ENCODE measurements at places on chromosomes 1 and 21.
A peak's percentile ranks its signal among the peaks of the same experiment; 100 is the strongest.

GRCh38 chr1:192877283-192877886, 68.5 kb downstream of the RGS2 start:
- peak; percentile 23 for DNase-seq

DNA sequence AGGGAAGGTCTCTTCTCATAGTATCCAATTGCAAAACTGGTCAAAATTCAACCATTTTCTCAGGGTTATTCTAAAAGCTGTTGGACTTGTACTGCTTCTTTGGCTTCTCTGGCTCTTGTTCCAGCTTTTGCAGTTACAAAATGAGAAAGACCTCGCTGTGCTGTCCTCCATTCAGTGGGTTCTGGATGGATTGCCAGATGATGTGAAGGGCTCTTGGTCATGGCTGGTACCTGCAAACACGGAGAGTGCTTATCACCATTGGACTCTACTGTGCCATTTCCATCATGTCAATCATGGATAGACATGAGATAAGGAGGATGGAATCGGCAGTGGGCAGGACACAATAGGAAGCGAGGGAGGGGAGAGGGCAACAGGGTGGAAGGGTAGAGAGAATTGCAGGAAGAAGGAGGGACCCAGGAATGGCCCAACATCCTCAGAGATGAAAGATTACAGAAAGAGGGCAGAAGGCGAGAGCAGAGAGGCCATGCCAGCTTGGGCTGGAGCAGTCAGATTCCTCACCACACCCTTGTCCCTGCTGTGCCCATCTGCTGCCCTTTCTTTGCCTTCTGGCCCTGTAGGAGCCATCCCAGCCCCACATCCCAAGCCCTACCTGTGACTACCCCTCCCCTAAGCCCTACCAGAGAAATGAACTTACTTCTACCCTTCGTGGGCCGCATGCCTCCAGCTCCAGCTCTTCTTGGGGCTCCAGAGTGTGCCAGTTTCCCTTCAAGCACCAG, 70.3 kb downstream of the HIVEP3 start:
- no peak for DNase-seq

DNA sequence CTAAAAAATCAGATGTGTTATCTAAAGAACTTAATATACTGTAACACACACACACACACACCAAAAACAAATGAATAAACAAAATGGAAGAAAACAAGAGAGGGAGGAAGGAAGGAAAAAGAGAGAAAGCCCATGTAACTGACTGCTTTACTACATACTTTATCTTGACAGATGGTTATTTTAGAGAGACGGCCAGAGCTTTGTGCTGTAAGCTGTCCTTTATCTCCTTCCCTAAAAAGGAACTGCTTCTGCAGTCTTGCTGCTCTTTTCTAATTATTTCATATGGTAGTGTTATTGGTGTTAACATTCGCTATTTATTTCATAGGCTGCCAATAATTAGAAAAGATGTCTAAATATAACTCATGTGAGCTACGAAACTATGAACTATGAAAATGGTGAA, 1384.6 kb downstream of the MRPL39 start:
- DNase-seq, result no peak

GRCh38 chr1:13513063-13513894, 524 bp downstream of the LRRC38 start:
- no peak for DNase-seq

GRCh38 chr1:77416692-77417450, 135.1 kb downstream of the AK5 start:
- peak; percentile 14 for DNase-seq

- no peak for DNase-seq
These were observed 512.5 kb upstream of the LRRC7 start for GRCh38 chr1:69055194-69055593.

- no peak for DNase-seq
These were observed 54.6 kb downstream of the TOMM20 start for GRCh38 chr1:235073968-235074522.

DNA sequence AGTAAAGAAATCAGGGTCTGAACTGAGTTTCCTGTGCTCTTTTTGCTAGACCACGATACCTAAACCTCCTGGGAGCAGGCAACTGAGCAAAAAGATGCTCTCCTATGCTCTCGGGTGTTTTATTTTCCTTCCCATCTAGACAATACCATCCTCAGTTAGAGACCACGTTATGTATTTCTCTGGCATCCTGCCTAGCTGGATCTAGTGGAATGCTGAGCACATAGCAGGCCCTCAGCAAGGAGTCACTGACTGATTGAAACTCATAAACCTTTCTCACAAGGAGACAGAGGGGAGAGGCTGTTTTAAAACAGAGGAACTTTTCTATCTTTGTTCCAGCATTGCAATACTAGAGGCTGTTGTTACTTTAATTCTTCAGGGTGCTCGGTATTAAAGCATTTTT, 168.0 kb downstream of the CYYR1 start:
- DNase-seq, result peak; percentile 67

DNA sequence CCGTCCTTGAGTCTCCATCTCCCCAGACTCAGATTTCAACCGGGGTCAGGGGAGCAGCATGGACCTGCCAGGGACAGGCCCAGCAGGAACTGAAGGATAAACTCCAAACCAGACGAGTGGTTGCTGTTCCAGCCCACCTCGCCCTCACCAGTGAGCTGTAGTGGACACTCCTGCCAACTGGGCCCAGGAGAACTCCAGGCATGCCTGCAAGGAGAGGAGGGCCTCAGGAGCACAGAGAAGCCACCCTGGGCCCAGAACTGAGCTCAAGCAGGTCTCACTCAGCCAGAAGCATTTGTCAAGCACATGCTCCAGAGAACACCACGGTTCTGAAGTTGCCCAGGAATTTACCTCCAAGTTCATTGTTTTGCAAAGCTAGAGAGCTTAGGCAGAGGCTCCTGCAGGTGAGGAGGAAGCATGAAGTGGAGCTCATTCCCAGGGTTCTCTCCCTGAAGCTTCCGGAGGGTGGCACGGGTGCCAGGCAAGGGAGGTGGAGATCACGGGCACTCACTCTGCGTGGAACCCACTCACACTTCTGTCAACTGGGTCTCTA, 61.0 kb downstream of the MATN1 start:
- DNase-seq, result no peak

DNA sequence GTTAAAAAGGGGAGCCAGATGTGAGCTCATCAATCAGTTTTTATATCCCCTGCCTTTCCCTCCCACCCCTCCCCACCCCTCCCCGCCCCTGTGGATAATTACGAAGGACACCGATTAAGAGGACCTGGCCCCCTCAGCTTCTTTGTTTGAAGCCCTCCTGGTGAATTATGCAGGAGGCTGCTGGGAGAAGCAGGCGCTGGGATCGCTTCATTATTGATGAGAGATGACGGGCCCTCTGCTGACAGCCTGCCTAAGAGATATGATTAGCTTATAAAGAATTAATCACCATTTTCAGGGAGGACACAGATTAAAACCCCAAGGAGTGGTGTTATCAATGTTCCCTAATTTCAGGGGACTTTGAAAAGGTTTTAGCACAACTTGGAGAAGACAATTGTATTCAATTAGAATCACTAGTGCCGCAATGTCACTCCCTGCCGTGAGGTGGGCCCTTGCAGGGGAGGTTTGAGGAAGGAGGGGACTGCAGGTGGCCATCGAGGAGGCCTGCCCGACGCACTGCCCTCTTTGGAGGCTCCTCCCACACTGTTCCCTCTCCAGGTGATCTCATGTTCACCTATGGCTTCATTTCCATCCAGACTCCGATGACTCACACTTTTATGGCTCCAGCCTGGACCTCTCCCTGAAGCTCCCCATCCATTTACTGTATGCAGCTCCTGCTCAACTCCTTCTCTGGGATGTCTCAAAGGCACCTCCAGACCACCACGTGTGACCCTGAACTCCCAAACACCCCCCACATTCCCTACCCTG, 67.0 kb upstream of the KLHDC7A start:
- no peak for DNase-seq

DNA sequence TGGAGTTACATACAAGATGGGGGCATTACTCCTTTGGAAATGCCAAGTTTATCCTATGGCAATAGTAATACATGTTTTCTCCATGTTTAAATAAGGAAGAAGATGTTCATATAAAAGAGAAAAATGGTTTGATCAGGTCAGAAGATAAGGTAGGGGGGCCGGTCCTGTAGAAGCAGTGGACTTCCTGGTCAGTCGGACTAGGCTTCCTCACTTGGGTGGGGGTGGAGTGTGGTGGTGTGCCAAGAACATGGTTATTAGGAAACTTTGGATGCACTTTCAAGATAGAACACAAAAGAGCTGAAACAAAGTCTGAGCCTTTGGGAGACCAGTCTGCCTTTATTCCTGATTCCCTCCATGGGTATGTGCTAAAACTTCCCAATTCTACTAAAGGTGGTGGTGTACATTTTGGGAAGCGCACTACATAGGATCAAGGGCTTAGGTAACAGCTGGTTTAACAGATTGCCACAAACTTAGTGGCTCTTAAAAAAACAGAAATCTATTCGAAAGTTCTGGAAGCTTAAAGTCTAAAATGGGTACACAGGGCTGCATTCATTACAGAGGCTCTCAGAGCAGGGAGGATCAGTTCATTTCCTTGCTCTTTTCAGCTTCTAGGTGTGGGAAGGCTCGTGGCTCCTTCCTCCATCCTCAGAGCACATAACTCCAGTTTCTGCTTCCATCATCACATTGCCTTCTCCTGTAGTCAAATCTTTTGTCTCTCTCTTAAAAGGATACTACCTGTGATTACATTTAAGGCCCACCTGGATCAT, 64.6 kb downstream of the KDM1A start:
- no peak for DNase-seq

GRCh38 chr21:19508844-19509243, 1105.3 kb upstream of the TMPRSS15 start:
- DNase-seq, result no peak

DNA sequence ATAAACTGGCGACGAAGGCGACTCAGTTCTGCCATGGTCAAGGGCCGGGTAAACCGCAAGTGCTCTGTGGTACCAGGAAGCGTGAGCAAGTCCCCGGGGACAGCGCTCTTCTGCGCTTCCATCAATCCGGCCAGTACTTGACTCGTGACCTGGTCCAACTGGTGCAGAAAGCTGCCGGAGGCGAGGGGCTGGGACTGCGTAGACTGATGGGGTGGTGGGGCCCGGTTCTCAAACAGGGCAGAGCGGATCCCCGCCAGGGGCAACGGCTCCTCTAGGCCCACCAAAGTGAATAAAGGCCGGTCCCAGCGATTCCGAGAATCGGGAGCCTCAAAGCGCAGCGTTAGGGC, 852 bp downstream of the KTI12 start:
- peak; percentile 64 for DNase-seq

DNA sequence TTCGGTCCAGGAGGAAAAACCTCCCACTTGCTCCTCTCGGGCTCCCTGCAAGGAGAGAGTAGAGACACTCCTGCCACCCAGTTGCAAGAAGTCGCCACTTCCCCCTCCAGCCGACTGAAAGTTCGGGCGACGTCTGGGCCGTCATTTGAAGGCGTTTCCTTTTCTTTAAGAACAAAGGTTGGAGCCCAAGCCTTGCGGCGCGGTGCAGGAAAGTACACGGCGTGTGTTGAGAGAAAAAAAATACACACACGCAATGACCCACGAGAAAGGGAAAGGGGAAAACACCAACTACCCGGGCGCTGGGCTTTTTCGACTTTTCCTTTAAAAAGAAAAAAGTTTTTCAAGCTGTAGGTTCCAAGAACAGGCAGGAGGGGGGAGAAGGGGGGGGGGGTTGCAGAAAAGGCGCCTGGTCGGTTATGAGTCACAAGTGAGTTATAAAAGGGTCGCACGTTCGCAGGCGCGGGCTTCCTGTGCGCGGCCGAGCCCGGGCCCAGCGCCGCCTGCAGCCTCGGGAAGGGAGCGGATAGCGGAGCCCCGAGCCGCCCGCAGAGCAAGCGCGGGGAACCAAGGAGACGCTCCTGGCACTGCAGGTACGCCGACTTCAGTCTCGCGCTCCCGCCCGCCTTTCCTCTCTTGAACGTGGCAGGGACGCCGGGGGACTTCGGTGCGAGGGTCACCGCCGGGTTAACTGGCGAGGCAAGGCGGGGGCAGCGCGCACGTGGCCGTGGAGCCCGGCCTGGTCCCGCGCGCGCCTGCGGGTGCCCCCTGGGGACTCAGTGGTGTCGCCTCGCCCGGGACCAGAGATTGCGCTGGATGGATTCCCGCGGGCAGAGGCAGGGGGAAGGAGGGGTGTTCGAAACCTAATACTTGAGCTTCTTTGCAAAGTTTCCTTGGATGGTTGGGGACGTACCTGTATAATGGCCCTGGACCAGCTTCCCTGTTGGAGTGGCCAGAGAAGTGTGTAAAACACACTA, 45.3 kb downstream of the MRPL39 start:
- peak; percentile 66 for DNase-seq

- peak; percentile 70 for DNase-seq
These were observed 58.0 kb downstream of the PUM1 start for GRCh38 chr1:31007462-31007991.

DNA sequence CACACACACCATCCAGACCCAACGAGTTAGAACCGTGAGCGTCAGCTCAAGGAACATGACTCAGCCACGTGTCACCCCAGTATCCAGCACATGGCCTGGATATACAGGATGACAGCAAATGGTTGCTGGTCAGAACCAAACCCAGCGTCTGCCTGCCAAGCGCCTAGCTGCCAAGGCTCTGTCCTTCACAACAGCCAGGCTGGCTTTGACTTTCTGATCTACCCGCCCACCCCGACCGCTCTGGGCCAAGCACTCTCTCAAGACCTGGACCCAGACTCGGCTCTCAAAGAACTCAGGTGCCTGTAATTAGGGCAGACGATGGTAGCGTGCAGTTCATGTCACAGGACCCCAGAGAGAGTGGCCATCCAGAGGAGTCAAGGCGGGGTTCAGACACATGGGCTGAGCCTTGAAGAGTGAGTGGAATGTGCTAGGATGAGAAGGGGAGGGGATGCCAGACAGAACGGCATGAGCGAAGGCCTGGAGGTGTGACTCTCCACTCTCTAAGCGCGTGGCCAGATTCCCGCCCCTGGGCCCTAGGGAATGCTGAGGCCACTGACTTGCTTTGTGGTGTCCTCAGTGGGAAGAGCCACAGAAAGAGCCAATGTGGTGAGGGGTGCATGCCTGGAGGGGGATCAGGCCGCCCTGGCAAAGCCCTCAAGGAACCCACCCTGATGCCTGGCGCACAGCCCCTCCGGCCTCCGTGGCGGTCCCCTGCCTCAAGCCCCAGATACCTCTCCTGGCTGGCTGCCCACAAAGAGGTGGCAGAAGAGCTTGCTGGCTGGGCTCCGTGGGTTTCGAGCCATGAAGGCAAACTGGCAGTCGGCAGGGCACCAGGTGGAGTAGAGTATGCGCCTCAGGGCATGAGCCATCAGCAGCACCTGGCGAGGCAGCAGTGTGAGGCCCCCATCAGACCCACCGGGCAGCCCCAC, 7.0 kb downstream of the SH2D5 start:
- DNase-seq, result peak; percentile 58

- no peak for DNase-seq
These were observed 44.9 kb downstream of the ARHGEF11 start for GRCh38 chr1:157000686-157001085.

GRCh38 chr1:216553766-216554165, 130.5 kb upstream of the USH2A start:
- no peak for DNase-seq

- DNase-seq, result no peak
These were observed 25.3 kb downstream of the DTL start for GRCh38 chr1:212060632-212061472.
